Immature natural killer cell (primary cell): ENCODE measurements at places on chromosomes 2 and 18. TPM values are rescaled to one million over a fixed set of nuclear protein-coding genes. Genes with fewer than 3 reads are reported as not detected.

SNTG2 gene
- not detected for polyA plus RNA-seq

SLC39A10 gene
- 18.9 TPM for polyA plus RNA-seq

SS18 gene
- 39.6 TPM for polyA plus RNA-seq

MAL gene
- 1.9 TPM for polyA plus RNA-seq

DNA sequence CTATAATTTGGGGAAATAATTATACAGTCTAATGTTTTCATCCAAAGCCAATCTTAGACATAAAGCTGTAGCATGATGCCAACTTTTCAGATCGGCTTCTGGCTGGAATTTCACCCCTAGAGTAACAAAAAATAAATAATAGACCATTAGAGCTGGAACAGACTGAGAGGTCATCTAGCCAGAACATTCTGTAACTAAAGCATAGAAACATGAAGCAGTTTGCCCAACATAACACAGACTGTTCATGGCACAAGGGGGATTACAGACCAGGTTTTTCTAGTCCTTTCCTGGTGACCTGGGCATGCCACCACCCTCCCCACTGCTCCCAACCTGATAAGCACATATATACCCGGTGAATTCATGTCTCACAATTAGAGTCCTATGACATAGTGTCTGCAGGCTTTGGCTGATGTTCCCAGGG is 116.4 kb upstream of the PPP1CB start:
- H3K4me3 ChIP-seq = no peak overlapping the region
- peaks cover 7% of the 10 kb centered on the region for H3K27me3 ChIP-seq
- peaks cover 9% of the 10 kb centered on the region for H3K36me3 ChIP-seq
- no peak for DNase-seq
- no peaks in the 10 kb centered on the region for H3K4me1 ChIP-seq
- no peak overlapping the region for H3K27ac ChIP-seq

DNA sequence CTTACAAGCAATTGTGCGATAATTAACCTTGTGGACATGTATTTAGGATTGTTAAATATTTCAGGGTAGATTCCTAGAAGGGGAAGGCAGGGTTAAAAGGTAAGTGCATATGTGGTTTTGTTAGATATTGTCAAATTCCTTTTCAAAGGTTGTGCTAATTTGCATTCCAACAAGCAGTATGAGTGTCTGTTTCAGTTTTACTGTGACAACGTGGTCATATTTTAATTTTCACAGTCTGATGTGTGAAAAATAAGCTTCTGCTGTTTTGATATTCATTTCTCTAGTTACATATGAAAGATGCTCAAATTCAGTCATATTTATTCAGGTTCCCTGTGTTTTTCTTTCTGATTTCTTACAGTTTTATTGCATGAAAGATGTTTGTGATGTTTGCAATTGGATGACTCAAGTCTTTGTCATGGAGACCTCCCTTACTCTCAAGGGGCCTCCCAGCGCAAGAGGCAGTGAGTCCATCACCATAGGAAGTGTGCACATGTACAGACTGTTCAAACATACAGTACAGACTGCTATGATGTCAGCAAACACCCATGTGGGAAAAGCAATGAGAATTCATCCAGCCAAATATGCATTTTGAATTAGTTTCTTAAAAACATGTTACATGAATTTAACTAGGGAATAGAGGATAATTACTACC is 310.8 kb downstream of the GALR1 start:
- H3K4me3 ChIP-seq = no peak overlapping the region
- H3K27ac ChIP-seq = no peak overlapping the region
- no peaks in the 10 kb centered on the region for H3K4me1 ChIP-seq
- no peaks in the 10 kb centered on the region for H3K36me3 ChIP-seq
- H3K27me3 ChIP-seq = no peaks in the 10 kb centered on the region
- DNase-seq = no peak

GRCh38 chr2:32715391-32715841 is 87.6 kb downstream of the TTC27 start:
- no peak overlapping the region for H3K27ac ChIP-seq
- H3K4me3 ChIP-seq = no peak overlapping the region

DNA sequence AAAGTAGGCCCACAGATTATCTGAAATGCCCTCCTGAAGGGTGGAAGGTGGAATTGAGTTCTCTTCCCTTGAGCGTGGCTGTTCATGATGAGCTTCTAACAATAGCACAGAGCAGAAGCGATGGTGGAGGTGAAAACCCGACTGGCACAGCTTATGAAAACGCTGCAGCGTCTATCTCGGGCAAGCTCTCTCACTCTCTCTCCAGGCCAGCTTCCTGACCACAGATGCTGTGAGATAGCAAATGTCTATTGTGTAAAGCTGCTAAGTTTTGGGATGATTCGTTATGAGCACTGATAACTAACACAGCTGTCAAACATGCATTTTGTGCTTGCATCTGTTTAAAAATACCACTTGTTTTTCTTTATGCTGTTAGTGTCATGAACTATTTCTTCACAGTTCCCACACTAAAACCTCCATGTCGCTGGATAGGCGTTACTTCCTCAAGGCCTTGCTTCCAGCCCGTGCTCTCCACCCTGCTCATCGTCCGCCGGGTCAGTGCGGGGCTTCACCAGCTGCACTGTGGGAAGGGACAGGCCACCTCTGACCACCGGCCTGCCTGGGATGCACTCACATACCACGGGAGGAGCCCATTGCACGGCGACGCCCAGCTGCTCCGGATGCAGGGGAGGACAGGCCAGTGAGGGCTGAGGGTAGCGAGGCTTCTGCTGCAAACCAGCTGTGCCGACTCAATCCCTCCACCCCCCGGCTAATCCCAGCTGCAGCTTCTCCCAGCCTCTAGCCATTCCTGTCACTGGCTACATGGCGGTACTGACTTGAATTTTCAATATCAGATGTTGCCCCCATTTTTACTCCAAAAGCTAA is 60.0 kb upstream of the OTOS start:
- peak overlapping the region; percentile 70 for H3K27ac ChIP-seq
- H3K36me3 ChIP-seq = no peaks in the 10 kb centered on the region
- peak; percentile 32 for DNase-seq
- H3K4me1 ChIP-seq = peaks cover 19% of the 10 kb centered on the region

- H3K27ac ChIP-seq = no peak overlapping the region
- no peak for DNase-seq
- no peaks in the 10 kb centered on the region for H3K36me3 ChIP-seq
Measured at GRCh38 chr2:60296219-60296955, 257.1 kb downstream of the BCL11A start.

DNA sequence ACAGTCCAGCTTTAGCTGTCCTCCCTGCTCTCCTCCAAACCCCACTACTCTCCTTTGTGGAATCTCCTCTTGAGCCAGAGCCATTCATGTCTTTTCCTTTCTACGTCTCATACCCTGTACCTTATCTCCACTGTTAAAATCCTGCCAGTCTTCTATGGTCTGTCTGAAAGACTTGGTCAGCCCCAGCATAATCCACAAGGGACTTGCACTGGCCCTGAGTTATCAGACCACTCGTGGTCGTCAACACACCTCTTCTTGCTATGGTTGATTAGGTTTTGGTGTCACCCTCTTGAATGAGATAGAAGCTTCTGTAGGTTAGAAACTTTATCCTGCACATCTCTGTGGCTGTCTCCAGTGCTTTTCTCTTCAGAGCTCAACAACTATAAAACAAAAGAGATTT is 56.8 kb downstream of the MYO1B start:
- no peaks in the 10 kb centered on the region for H3K36me3 ChIP-seq
- H3K27ac ChIP-seq = no peak overlapping the region
- no peak for DNase-seq
- H3K4me3 ChIP-seq = no peak overlapping the region
- peaks cover 3% of the 10 kb centered on the region for H3K27me3 ChIP-seq
- no peaks in the 10 kb centered on the region for H3K4me1 ChIP-seq

DNA sequence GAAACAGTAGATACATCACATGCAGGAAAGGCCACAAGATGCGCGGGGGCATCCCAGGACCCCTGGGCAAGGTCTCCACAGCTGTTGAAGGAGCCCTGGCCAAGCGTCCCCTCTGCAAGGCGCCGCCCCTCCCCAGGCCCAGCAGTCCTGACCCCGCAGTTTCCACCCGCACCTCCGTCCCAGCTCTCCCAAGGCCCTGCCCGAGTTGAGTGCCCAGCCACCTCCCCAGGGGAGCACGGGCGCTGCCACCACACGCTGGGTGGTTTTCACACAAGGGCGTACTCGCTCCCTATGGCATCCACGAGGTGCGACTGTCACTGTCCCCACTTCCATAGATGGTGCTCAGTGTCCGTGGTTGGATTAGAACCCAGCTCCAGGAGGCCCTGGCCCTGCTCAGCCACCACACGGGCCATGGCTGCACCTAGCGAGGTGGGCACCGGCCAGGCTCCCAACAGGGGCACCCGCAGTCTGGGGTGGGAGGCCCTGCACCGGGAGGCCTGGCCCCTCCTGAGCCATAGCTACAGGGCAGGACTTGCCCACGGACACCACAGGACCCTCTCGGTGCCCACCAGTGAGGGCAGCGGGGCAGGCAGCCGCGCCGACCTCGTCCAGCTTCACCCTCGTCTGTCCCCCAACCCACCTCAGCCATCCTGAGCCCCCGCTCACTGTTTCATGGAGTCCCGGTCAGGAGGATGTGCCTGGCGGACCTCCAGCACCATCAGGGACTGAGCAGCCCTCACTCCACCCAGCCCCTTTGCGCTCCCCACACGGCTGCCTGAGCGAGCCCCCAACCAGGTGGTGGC is 36.0 kb downstream of the KIF1A start:
- H3K27me3 ChIP-seq = peaks cover 2% of the 10 kb centered on the region
- DNase-seq = no peak
- H3K36me3 ChIP-seq = no peaks in the 10 kb centered on the region
- H3K4me1 ChIP-seq = no peaks in the 10 kb centered on the region
- no peak overlapping the region for H3K4me3 ChIP-seq
- H3K27ac ChIP-seq = no peak overlapping the region

GRCh38 chr18:26460449-26461091 is 87.8 kb downstream of the KCTD1 start:
- no peak for DNase-seq
- no peak overlapping the region for H3K4me3 ChIP-seq
- peaks cover 13% of the 10 kb centered on the region for H3K36me3 ChIP-seq
- peaks cover 10% of the 10 kb centered on the region for H3K4me1 ChIP-seq
- no peak overlapping the region for H3K27ac ChIP-seq

GRCh38 chr2:152396763-152397162 is 61.8 kb downstream of the FMNL2 start:
- no peaks in the 10 kb centered on the region for H3K36me3 ChIP-seq
- no peaks in the 10 kb centered on the region for H3K4me1 ChIP-seq
- peaks cover 3% of the 10 kb centered on the region for H3K27me3 ChIP-seq
- no peak for DNase-seq
- H3K4me3 ChIP-seq = no peak overlapping the region
- no peak overlapping the region for H3K27ac ChIP-seq
